Activated CD8-positive, alpha-beta memory T cell treated with anti-CD3 and anti-CD28 coated beads, Interleukin-2, amount 10 ng/mL, durations not matched to agents 7 days and 5 days (primary cell): ENCODE measurements at places on chromosomes 7 and 10.

- DNase-seq = no peak
Observed at GRCh38 chr10:113590581-113590980, 37.7 kb downstream of the HABP2 start.

- DNase-seq = no peak
Observed at GRCh38 chr10:69483963-69484362, 32.7 kb downstream of the TSPAN15 start.

GRCh38 chr7:151060113-151060415 lies 675 bp downstream of the SLC4A2 start:
- DNase-seq = no peak

- no peak for DNase-seq
Observed at GRCh38 chr10:36494371-36494770, 631.0 kb upstream of the ANKRD30A start.

DNA sequence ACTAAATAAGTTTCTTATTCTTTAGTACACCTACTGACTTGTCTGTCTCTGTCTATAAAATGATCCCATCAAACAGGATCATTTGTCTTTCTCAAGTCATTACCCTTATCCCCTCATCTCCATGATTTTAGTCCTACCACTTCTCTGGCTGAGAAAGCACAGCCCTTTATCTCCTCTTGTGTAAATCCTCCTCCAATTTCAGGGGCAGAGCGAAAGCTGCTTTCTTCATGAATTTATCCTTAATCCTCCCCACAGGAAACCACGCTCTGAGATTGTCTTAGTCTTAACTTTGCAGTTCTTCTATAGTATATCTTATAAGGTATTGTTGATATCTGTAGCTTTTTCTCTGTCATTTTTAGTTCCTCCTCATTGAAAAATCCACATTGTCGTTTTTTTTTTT lies 239.7 kb upstream of the PLXDC2 start:
- no peak for DNase-seq

DNA sequence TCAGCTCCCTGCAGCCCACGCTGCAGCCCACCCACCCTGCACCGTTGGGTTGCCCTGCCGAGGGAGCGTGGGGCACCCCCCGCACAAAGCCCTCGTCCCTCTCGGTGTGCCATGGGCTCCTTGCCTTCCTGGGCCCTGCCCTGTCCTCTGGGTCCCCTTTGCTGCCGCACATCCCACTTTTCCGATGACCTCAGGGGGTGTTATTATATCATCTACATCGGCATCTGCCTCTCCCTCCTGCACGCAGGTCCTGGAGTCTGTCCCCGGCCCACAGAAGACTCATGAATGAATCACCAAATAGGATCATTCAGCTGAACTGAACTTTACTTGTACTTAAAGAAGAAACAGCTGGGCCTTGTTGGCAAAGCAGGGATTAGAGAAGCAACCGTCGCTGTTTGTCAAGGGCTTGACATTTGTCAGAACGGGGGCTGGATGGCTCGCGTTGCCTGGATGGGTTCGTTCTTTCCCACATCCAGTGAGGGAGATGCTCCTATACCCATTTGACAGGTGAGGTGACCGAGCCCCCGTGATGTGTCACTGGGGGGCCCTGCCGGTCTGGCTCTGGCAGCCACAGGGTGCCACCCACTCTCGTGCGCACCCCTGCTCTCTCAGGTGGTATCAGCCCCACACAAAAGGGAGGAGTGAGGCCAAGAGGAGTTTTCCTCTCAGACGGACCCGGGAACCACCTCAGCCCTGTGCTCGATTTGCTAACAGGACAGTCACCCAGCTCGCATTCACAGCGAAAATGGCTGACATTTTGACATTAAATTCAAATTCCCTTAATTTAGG lies 58.6 kb upstream of the EBF3 start:
- no peak for DNase-seq

GRCh38 chr7:112550468-112551060 lies 69.8 kb downstream of the LSMEM1 start:
- no peak for DNase-seq

- DNase-seq = no peak
Observed at GRCh38 chr7:155230169-155230593, 67.5 kb upstream of the INSIG1 start.

GRCh38 chr7:117408831-117409230 lies 18.5 kb downstream of the ASZ1 start:
- DNase-seq = no peak

DNA sequence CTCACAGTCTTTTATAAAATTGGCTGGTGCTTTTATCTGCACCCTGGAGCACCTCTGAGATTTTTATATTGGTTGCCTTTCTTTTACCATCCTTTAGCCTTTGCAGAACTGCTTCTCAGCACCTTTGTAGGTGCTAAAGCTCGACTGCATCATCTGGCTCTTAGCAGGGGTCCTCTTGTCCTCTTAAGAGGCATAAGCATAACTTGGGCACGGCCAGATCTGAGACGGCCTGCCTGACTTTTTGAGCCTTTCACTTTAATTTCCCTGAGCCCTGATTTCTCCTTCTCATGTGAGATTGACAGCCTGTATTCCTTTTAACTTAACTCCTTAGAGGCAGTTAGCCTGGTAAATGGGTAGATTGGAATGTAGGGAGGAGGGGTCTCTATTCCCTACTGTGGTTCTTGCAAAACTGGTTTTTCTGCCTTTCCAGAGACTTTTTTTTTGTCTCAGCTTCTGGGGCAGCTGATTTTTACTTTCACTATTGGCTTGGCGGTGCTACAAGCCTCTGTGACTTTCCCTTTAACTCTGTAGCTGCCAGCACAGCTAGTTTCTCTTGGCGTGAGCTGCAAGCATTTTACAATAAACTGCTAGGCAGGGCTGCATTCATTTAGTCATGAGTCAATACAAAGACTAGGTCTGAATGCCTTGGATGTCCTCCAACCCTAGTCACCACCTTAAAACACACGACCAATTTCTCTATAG lies 24.0 kb downstream of the ZPBP start:
- DNase-seq = peak; percentile 44

- DNase-seq = peak; percentile 49
Observed at GRCh38 chr7:43954524-43955228, 28.4 kb downstream of the UBE2D4 start.

- no peak for DNase-seq
Observed at GRCh38 chr10:125193306-125193877, 33.0 kb upstream of the CTBP2 start.

GRCh38 chr10:44880090-44880715 lies 30.9 kb upstream of the TMEM72 start:
- DNase-seq = no peak

GRCh38 chr10:117137031-117137910 lies 799 bp downstream of the VAX1 start:
- DNase-seq = no peak

GRCh38 chr10:18214691-18215563 lies 74.7 kb downstream of the CACNB2 start:
- DNase-seq = no peak

GRCh38 chr7:110977127-110977737 lies 113.7 kb upstream of the LRRN3 start:
- no peak for DNase-seq

- peak; percentile 36 for DNase-seq
Observed at GRCh38 chr10:124993736-124994451, 52.0 kb downstream of the ZRANB1 start.

DNA sequence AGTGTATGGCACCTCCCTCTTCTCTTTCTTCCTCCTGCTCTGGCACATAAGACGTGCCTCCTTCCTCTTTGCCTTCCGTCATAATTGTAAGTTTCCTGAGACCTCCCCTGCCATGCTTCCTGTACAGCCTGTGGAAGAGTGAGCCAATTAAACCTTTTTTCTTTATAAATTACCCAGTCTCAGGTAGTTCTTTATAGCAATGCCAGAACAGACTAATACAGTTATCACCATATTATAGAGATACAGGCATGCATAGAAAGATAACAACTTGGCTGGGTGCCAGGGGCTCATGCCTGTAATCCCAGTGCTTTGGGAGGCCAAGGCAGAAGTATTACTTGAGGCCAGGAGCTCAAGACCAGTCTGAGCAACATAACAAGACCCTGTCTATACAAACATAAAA lies 53.2 kb downstream of the GCC1 start:
- no peak for DNase-seq

GRCh38 chr7:15402436-15403136 lies 159.2 kb downstream of the AGMO start:
- DNase-seq = no peak

DNA sequence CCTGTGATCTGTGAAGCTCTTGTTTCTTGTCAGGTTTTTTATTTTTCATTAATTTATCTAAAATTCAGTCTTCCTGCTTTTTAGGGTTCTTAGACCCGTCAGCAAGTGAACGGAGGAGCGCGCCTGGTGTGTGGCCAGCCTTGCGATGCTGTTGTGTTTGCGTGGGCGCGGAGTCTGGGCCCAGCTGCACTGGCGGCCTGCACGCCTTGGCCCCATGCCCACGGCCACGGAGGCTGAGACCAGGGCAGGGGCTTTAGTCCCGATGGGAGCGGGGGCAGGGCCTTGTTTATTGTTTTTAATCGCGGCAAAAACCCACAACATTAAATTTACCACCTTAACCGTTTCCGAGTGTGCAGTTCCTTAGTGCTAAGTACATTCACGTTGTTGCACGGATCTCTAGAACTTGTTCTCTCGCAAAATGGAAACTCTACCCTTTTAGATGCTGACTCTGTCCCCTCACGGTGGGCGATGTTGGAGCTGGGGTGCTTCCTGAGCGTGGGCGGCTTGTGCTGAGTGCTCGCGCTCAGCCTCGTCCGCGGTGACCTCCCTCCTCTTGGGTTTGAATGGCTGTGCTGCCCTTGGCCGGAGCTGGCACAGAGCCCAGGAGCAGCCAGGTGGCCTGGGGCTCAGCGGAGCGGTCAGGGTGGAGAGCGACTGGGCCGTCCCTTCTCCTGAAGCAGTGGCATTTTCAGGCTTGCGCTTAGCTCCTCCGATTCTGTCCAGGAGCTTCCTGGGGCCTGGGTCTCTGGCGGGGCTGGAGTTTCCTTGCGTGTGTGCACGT lies 69.1 kb downstream of the INPP5A start:
- no peak for DNase-seq

- DNase-seq = no peak
Observed at GRCh38 chr7:3240826-3241430, 60.1 kb upstream of the SDK1 start.

GRCh38 chr10:98567391-98568133 lies 120.8 kb upstream of the HPS1 start:
- no peak for DNase-seq

GRCh38 chr7:5699467-5700384 lies 81.7 kb downstream of the RNF216 start:
- DNase-seq = peak; percentile 83

DNA sequence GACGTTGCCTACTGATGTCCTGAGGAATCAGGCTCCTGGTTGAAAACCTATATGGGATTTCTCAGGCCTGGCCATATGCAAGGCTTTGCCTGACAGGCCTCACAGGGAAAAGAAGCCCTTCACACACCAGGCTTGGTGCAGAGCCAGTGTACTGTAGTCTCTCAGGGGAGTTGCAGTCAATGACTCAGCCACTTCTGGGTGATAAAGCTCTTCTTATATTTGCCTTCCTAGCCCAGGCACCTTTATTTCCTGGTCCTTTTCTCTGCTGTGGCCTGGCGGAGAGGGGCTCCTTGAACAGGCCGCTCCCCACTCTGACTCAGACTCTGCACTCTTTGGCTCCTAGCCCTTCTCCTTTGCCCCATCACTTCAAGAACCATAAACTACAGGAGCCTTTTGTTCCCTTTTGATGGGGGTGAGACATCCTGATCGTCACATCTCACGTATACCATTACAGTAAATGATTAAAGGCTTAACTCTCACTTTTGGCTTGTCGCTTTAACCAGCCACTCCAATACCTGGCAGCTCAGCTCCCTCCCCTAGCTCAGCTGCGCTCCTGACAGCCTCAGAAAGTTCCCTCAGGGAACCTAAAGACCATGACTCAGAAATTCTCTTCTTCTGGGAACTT lies 33.5 kb downstream of the DPY19L1 start:
- DNase-seq = no peak

DNA sequence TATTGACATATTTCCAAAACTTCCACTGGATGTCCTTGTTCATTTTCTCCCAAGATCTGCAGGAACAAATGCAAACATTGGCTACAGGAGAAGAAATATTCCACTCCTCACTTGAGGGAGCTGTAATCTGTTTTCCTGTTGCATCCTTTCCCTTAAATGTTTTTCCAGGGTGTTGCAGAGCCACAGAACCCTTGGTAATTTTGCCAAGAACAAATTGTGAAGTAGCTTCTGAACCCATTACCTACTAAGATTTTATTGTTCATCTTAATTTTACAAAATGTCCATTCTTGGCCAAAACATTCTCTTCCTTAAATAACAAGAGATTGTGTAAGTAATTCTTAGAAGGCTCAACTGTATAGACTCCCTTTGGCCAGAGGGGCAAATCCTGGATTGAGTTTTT lies 177.0 kb downstream of the GNAT3 start:
- DNase-seq = no peak

DNA sequence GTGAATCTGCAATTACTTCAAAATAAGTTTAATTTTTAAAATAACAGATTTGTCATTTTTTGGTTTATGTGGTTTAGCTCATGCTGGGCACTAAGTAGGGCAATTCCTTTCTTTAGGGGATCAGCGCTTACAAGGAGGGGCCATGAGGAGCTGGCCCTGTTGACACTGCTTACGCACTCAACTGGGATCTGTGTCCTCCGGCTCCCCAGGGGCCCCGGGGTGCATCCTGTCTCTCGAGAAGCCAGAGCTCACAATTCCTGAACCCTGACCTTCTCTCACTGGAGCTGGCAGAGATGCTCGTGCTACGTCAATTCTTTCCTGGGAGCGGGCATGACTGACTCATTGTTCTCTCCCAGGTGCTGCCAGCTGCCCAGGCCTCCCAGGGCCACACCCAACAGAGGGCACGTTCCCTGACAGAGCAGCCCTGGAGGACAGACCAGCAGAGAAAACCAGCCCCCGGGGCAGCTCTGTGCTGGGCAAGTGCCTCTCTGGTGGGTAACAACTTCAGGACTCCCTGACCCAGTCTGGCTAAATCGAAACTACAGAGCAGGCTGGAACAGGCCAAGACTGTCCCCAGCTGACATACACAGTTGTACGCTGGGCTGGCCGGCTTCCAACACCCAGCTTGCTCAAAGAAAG lies 36.8 kb downstream of the CTBP2 start:
- DNase-seq = no peak

DNA sequence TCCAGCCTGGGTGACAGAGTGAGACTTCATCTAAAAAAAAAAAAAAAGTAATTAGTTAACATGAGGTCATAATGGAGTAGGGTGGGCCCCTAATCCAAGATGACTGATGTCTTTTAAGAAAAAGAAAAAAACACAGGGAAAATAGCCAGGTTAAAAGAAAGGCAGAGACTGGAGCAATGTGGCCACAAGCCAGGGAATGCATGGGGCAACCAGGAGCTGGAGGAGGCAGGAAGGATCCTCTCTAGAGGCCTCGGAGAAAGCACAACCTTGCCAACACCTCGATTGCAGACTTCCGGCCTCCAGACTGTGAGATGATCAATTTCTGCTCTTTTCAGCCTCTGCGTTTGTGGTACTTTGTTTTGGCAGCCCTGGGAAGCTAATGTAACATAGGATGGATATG lies 121.5 kb downstream of the ITIH5 start:
- DNase-seq = no peak
